ENCODE measurements at places on chromosomes 4 and X.

DNA sequence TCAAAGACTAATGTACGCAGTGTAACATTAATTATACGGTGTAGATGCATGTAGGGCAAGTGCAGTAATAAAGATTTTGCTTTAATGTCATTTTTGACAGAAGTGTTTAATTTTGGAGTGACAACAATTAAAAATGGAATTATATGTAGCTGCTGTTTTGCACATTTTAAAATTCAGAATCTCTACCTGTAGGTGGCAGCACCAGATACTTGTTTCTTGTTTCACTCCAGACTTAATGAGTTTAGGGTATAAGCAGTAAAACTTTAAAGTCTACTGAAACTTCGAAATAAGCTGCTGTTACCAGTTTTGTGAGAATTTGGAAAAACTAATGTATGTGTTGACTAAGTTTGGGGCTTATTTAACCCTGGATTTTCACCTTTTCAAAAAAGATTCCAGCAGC is 144.9 kb downstream of the POLA1 start:
- DNase-seq = no peak

- DNase-seq = no peak
Observed at GRCh38 chr4:7078025-7078424, 10.2 kb upstream of the GRPEL1 start.

DNA sequence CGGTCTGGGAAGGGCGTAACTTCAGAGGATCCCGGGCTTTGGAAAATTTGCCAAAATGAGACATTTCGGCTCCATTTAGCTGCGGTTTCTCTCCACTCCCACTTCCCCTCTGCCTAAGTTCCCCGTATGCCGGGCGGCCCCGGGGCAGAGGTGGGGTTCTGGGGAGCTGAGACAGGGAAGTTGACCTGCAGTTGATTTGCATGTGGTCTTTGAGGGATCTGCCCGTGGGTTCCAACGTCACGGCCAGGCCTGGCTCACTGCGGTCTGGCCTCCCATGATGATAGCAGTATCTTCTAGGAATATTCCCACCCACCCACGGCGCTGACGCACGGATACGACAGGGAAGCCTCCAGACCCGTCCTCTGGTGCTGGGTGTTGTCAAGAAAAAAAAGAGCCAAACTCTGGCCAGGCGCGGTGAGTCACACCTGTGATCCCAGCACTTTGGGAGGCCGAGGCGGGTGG is 27.3 kb upstream of the CRLF2 start:
- DNase-seq = no peak

DNA sequence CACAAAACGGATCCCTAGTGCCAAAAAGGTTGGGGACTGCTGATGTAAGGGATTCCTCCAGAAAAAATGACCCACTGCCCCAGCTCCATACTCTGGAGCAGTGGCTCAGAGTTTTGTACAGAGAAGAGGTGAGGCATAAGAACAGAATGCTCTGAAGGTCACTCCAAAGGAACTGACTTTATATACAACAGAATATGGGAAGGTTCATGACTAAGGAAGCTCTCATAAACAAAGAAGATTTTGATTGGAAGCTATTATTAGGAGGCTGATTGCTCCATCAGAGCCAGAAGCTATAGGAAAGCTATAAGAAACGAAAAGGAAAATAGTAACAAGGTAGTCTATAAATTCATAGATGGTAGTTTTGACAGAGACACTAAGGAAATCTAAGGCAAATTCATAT is 203.1 kb downstream of the SLC7A11 start:
- no peak for DNase-seq

- no peak for DNase-seq
Observed at GRCh38 chrX:78375894-78376293, 48.5 kb upstream of the CYSLTR1 start.

- no peak for DNase-seq
Observed at GRCh38 chr4:112994732-112995464, 54.6 kb upstream of the ANK2 start.

DNA sequence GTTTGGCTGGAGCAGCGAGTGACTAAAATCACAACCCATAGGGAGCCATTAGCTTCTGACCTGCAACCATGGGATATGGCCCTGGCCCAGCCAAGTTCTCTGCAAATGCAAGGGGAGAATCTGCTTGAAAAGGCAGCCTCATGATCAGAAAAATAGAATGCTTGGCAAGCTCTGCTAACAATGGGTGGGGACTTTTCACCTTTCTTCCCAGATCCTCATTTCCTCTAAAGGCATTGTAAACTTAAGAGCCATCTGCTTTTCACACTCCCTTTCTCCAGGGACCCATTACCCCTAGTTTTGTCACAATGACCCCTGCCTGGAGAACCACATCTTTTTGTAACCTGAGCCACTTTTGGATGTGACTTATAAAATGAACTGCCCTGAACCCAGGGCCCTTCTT is 104.3 kb downstream of the PARM1 start:
- no peak for DNase-seq

DNA sequence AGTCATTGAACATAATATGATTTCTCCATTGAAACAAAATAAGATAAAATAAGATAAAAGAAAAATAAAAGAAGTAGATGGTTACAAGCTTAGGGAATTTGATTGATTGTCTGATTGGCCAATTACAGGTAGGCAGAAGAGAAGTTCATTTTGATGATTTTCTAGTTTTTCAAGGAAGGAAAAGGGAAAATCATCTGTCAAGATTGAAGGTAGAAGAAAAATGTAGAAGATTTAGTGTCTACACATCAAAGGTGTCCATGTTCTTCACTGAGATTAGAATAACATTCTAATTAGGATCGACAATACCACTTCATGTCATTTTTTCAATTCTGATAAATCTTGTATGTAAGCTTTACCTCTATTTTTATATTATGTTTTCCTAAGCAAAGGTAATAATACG is 489.1 kb downstream of the PCDH18 start:
- no peak for DNase-seq

GRCh38 chrX:130091980-130092522 is 18.2 kb downstream of the ELF4 start:
- DNase-seq = no peak

GRCh38 chrX:103565752-103566151 is 19.6 kb upstream of the TCEAL4 start:
- DNase-seq = no peak

GRCh38 chr4:59057804-59058203 is 1947.6 kb upstream of the IGFBP7 start:
- no peak for DNase-seq

DNA sequence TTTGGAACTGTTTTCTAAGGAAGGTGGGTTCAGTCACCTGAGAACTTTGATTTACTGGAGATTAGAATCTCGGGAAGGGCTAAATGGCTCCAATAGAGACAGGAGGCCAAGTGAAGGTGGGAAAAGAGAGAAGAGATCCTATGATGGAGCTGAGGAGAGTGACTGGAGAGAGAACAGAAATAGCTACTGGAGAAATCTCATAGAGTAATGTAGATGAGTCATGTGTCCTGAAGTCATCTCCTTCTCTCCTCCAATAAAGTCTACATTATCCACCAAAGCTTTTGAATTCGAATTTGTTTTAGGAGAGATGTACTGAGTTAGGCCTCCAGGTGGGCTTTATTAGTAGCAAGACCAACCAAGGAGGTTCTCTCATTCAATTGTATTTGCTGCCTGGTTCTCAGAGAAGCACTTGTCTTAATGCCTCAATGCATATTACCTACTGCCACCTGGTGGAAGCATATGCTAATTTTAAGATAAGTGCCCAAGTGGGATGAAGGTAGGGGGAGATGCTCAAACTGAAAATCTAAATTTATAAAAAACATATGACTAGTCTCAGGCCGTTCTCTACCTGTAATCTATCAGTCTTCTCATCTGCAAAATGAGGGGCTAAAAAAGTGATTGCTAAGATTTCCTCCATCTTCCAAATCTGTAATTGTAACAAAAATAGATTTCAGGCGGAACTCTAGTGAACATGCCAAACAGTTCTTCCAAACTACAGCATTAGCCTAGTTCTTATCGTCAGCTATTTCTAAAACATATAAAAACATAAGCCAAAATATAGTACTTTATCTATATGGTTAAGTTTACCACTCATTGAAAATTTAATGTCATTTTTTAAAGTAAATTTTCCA is 24.4 kb downstream of the TXK start:
- no peak for DNase-seq

DNA sequence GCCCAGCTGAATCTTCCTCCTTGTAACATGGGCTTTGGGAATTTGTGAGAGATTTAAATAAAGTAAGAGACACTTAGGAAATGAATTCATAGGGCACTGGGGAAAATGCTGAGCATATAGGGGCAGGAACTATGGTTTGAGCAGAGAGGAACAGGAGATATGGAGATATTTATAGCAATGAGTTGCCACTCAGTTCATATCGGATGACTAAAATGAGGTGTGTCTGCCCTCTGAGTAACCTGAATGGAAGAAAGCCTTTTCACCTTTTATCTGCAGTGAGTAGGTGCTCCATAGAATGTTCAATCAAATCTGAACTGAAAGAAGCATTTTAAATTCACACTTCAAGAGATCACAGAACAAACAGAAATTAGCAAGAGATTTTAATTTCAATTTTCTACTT is 105.7 kb downstream of the CEP44 start:
- no peak for DNase-seq

- peak; percentile 71 for DNase-seq
Observed at GRCh38 chrX:48835524-48836329, at the start of gene PCSK1N. Gene PCSK1N (minus strand): TSS chrX:48835610. CDS start chrX:48835532, 78 bp downstream.

- DNase-seq = no peak
Observed at GRCh38 chr4:185142564-185142911, 528 bp upstream of the SLC25A4 start.

DNA sequence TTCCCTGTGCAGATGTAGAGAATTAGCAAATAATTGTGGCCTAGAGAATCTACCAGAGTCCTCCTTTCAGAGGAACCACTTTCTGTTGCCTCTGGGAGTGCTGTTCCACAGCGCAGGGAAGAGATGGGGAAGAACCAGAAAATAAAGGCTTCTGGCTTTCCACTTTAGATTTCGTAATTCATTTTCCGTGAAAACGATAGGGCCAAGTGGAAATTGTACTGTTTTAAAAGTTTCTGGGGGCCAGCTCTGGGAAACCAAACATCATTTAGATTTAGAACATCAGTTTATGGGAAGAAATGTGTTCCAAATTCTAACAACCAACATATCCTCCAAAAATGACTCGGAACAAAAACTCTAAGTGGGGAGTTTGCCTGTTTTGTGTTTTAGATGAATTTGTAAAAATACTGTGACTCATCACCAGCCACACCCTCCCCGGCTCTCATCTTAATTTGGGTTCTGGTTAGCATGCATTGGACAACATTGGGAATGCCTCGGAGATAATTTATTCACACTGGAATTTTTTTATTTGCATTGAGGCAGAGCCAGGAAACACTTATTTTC is 65.2 kb upstream of the LNX1 start:
- DNase-seq = no peak

DNA sequence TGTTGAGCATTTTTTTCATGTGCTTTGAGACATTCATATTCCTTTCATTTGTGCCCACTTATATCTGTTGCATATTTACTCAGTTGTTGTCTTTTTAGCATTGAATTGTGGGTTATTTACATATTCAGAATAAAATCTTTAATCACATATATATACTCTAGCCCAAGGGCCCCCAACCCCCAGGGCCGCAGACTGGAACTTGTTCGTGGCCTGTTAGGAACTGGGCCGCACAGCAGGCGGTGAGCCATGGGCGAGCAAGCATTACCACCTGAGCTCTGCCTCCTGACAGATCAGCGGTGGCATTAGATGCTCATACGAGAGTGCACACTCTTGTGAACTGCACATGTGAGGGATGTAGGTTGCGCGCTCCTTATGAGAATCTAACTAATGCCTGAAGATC is 480.6 kb downstream of the KCTD8 start:
- no peak for DNase-seq

DNA sequence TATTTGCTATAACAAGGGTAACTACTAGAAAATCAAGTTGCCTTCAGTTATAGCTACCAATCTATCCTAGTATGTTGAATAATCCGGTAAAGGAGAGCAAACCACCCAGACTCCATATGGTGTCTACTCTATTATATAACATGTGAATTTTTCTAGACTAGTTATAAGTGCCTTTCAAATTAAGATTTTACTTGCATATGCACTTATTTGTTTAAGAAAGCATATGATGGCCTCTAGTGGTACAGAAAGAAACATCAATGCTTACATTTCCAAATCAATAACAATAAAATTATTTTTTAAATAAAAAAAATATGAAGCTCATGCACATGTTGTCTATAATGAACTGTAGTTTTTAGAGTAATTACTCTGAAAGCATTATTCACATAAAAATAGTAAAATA is 1516.4 kb upstream of the PABPC4L start:
- no peak for DNase-seq

GRCh38 chrX:133881007-133881406 is 104.4 kb downstream of the GPC3 start:
- no peak for DNase-seq

DNA sequence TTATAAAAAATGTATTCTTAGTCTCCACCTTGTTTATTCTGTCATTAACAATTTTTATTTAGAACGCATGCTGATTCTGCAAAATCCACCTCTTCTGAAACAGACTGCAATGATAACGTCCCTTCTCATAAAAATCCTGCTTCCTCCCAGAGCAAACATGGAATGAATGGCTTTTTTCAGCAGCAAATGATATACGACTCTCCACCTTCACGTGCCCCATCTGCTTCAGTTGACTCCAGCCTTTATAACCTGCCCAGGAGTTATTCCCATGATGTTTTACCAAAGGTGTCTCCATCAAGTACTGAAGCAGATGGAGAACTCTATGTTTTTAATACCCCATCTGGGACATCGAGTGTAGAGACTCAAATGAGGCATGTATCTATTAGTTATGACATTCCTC is 75.6 kb upstream of the SMARCA5 start:
- DNase-seq = no peak

DNA sequence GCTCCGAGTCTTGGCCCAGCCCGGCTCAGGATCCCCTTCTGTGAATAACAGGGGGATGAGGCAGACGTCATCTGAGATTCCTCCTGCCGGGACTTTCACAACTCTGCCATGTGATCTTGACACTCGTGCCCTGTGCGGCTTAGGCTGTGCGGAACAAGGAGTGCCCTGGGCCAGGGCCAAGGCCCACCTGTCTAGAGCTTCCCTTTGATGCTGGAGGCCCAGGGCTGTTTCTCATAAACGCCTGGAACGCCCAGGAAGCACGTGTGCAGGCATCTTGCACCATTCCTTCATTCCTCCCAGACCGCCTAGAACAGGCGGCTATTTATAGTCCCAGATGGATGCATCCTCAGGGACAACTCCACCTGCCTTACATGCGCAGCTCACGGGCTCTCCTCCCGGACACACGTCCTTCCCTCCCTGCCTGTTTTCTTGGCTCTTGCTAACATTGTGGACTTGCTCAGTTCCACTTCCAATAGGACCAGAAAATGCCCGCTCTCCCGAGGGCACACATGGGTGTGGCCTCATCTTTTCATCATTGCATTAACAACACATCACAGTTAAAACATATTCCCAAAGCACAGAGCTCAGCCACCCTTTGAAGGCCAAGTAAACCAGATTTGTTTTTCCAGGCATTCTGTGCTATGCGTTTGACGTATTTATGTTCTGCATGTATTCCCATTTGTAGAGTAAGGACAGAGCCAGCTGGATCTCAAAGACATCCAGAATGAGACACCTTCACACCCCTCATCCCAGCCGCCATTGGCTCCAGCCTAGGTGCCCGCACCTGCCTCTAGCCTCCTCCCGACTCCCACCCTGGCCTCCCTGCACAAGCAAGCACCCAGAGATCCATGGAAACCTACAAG is 57.2 kb downstream of the ABLIM2 start:
- no peak for DNase-seq

Data from D721Med (cell line).